ENCODE measurements at places on chromosomes 13 and 19.

DNA sequence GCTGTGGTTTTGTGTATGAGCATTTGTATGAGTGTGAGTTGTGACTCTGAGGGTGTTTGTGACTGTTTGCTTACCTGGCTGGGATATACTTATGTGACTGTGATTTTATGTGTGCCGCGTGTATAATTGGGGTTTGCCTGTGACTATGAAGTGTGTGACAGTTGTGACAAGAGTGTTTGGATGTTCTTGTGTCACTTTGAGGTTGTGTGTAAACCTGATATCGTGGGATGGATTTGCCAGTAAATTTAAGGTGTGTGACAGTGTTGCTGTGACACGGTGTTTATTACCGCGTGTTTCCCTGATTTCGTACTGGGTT, 442 bp downstream of the ZNF420 start:
- DNase-seq, result no peak

DNA sequence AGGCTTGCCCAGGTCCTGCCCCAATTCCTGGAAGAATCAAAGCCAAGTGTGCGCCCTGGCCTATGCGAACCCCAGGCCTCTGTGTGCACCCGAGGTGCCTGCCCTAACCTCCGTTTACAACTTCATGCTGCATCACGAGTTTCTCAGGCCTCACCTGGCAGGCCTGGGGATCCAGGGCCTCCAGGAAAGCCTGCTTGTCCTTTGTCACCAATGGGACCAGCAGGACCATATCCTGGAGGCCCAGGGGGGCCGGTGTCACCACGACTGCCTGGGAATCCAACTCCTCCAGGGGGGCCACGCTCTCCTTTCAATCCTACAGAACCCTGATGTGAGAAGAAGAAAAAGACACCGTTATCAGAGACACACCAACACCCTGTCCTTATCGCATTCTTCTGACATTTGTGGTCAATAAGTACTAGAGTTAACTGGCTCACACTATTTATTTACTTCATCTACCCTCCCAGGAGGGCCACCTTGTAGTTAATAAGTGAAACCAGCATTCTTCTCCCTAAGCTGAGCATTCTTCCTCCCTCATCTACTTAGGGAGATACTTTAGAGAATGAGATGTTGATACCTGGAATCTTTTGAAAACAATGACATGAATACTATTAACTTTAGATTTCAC, 120.6 kb downstream of the COL4A1 start:
- no peak for DNase-seq

- DNase-seq, result peak; percentile 88
Measured at GRCh38 chr19:4089400-4089908, 22.8 kb upstream of the ZBTB7A start.

GRCh38 chr19:40269216-40269940, 15.8 kb downstream of the AKT2 start:
- no peak for DNase-seq

- DNase-seq, result no peak
Measured at GRCh38 chr13:59468396-59468795, 695.3 kb downstream of the DIAPH3 start.

GRCh38 chr13:23183292-23183691, 2.5 kb downstream of the SGCG start:
- DNase-seq, result no peak

GRCh38 chr19:4639531-4640246, 373 bp downstream of the TNFAIP8L1 start:
- DNase-seq, result no peak

Data from GDM1 (cell line).